ENCODE measurements at places on chromosomes 1 and 21.

- no peak for DNase-seq
Measured at GRCh38 chr21:35111321-35111930, 62.3 kb upstream of the RUNX1 start.

GRCh38 chr1:37429029-37429428 lies 45.4 kb upstream of the ZC3H12A start:
- DNase-seq: no peak

GRCh38 chr1:155858800-155859233 lies 550 bp upstream of the SYT11 start:
- no peak for DNase-seq

DNA sequence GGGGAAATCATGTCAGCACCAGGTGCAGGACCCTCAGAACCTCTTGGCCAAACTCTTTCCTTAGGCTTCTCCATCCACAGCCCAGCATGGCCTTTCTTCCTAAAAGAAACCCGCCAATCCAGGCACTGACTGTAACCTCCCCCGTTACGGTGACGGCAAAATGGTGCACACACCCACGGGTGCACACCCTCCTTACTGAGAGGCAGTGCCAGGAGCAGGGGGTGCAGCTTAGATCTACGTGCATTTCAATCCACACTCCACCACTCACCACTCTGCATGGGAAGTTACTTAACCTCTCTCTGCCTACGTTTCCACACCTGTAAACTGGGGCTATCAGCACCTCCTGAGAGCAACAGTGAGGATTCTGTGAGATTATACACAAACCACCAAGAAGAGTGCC lies 31.0 kb downstream of the SUSD4 start:
- DNase-seq: no peak

- no peak for DNase-seq
Measured at GRCh38 chr1:178962853-178963711, 62.6 kb upstream of the FAM20B start.

GRCh38 chr1:207164086-207164485 lies 60.1 kb downstream of the C4BPA start:
- no peak for DNase-seq

- DNase-seq: no peak
Measured at GRCh38 chr1:159965263-159965662, 11.2 kb upstream of the SLAMF9 start.

- no peak for DNase-seq
Measured at GRCh38 chr21:26892151-26892550, 46.9 kb upstream of the ADAMTS1 start.

All from non-pigmented ciliary epithelial cell (primary cell).